ENCODE measurements at places on chromosomes 5 and 9.
A peak's percentile ranks its signal among the peaks of the same experiment; 100 is the strongest.

DNA sequence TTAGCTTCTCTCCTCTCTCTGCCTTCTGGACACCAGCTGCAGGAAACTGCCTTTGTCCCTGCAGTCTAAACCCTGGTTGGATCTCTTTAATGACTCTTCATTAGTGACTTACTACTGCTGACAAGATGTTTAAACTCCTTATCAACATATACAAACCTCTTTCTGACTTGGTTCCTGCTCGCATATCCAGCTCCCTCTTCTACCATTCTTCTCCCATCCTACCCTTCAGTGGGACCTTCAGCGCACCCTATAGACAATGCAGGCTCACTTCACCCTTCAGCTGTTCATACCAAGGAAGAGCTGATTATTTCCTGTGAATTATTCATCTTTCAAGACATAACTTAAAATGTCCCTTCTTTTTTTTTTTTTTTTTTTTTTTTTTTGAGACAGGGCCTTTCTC, 436.5 kb downstream of the KIAA0825 start:
- no peak for DNase-seq

GRCh38 chr9:127004946-127005769, 90.6 kb downstream of the RALGPS1 start:
- DNase-seq, result peak; percentile 70

DNA sequence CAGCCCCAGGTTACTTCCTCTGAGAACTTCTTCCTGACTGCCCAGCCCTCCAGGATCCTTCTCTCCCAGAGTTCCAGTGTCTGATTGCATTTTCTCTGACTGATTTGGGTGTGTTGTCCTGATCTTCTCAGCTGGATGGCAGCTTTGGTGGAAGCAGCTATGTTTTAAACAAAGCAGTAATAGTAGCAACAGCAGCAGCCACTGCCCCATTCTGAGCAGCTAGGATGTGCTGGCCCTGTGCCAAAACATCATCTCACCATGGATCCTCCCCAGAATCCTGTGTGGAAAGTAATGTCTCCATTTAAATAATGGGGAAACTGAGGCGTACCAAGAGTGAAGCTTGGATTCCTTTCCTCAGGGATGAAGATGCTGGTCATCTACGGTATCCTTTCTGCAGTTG, 46.4 kb upstream of the PSD2 start:
- no peak for DNase-seq

DNA sequence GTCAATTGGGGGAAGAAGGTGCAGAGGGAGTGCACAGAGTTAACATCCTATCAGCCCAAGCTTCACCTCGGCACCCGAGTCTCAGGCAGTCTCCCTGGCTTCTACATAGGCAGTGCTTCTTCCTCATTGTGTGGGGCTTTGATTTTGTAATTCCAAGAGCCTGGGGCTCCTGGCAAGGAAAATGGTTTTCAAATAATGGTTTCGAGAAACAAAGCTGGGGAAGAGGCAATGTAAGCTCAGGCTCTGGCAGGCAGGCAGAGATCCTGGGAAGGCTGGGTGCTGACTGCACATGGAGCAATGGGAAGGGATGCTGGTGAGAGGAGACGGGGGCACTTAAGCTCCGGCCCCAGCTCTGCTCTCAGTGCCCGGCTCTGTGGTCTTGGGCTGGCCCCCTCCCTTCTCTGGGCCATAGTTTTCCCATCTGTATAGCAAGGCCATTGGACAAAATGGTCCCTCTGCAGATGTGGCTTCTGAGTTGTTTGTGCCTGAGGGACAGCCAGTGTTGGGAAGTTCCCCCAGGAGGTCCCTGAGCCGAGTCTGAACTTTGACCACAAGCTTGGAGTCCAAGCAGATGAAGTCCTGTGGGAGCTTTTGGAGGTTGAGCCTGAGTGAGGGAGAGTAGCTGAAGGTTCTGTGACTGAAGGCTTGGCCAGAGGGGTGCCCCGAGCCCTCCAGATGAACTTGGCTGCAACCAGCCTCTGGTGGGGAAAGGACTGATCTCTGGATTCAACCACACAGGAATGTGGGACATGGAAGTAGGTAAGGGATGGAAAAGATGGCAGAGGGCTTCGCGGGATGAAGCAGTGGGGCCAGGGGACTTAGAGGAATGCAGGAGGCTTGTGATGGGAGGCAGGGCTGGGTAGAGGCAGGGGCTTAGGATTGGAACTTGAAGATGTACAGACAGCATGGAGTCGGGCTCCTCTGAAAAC, 28.5 kb upstream of the IL17B start:
- no peak for DNase-seq

DNA sequence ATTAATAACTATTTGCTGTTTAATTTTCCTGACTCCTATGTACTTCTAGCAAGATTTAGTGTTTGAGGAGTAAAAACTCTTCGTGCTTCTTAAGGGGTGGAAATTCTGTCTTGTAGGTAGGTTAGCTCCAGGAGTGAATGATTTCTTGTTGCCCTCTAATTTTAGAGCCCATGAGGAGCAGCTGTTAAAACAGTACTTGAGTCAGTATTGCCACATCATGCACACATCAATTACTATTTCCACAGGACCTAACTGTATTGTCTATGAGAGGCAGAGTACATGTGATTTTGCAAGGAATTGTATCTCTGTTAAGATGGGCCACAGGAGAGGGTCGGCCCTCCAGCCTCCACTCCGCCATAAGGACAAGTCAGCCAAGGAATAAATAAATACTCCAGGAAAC, 91.2 kb downstream of the PDZD2 start:
- no peak for DNase-seq

GRCh38 chr5:127505905-127506304, 11.5 kb upstream of the PRRC1 start:
- no peak for DNase-seq

DNA sequence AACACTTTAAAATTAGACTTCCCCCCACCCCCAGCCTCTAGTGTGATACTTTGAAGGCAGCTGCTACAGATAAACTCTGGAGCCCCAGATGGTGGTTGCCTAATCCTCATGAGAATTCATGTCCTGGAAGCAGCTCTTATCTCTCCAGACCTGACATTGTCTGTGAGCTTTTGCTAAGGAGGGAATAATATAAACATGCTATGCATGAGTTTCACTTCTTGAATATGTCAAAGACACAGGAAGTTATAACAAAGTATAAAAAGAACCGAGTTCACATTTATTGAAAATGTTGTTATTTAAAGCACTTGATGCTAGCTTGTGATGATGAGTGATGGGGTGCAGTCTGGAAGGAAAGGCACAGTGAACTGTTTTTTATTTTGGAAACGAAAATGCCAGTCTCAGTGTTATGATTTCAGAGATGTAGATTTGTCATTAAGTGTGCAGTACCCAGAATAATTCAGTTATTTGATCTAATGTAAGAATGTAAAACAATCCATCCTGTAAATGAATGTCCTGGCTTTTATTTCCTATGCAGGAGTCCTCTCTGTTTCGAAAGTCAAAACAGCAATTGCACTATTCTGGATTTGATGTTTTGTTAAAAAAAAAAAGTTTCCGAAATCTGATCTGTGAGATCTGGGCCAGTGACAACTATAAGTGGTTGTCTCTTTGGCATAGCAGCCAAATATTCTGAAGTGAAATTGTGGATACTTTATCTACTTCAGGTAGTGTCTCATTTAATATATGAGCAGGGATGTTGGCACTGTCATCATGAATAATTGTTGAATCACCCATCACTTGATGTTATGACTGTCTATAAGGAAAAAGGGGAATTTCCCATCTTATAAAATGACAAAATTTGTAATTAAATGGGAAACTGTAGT, 77.0 kb downstream of the ZCCHC7 start:
- DNase-seq, result peak; percentile 16

- no peak for DNase-seq
These were observed 121.0 kb downstream of the JAKMIP2 start for GRCh38 chr5:147661541-147661940.

- no peak for DNase-seq
These were observed 234.2 kb upstream of the RFX3 start for GRCh38 chr9:3760031-3760430.

GRCh38 chr9:36151316-36152210, 15.0 kb downstream of the GLIPR2 start:
- DNase-seq, result peak; percentile 81

- no peak for DNase-seq
These were observed 200.5 kb upstream of the KLF4 start for GRCh38 chr9:107690021-107690420.

DNA sequence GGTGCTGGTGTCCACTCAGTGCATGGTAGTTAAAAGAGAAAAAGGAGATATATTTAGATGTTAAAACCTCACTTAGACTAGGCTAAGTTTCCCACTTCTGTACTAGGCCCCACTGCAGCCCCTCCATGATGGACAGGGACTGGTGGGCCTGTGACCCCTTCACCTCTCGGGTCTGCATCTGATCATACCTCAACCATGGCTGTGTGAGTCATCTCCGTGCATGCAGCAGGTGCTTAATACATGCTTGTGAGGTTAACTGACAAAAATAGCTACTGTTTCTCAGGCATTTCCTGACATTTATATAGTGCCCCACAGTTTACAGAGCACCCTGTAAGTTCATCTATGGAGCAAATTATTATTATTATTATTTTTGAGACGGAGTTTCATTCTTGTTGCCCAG, 8.4 kb upstream of the URM1 start:
- DNase-seq, result no peak

GRCh38 chr9:123821619-123822018, 108.3 kb downstream of the DENND1A start:
- DNase-seq, result no peak

- no peak for DNase-seq
These were observed 113.4 kb downstream of the NR3C1 start for GRCh38 chr5:143290125-143290524.

DNA sequence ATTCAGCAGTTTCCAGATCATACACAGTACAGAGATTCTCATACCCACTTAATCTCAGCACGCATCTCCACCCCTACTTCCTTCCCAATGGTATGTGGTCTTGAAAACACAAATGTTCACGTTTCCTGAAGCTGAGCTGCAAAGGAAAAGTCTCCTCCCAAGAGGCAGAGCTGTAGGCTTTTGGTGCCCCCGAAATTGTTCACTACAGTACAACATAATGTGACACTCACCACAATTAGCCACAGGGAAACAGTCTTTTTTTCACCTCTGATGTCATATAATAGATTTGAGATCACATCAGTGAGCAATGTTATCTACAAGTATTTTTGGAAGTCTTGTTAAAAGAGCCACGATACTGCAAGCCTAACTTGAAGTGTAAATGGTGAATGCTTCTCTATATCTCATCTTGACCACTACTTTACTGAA, 40.2 kb downstream of the NFIB start:
- DNase-seq, result no peak

DNA sequence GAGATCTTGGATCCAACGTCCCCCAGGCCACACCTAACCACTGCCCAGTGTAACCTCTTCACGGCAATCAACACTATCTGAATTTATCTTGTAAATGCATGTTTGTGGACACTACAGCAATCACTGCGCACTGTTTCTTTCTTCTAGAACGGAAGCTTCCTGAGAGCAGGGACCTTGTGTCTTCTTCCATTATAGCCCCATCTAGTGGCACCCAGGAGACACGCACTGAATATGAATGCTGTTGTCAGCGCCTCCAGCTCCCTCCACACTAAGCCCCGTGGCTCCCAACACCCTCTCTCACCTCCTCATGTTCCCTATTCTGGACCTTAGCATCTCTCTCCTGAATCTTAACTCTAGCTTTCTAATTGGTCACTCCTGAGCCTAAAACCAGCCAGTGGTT, 72.7 kb downstream of the SMIM23 start:
- DNase-seq, result no peak

GRCh38 chr9:131839281-131840084, 99.6 kb upstream of the RAPGEF1 start:
- DNase-seq, result peak; percentile 76

DNA sequence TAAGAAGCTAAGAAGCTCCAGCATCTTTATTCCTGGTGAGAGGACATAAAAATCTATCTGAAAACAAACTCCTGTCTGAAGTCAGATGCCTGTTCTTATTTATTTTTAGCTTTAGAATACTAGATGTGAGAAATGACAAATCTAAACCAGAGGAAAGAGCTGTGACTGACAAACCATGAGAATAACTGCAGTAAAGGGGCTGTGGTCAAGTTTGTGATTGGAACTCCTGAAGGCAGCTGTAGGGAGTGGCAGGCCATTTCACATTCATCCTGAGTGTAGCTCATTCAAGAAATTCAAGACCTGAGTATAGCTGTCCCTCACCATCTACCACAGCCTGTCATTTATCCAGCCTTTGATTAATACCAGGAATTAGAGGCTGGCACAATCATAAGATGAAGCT, 718.8 kb downstream of the BRINP1 start:
- no peak for DNase-seq

- no peak for DNase-seq
These were observed 56.3 kb downstream of the GPR21 start for GRCh38 chr9:123089790-123090189.

DNA sequence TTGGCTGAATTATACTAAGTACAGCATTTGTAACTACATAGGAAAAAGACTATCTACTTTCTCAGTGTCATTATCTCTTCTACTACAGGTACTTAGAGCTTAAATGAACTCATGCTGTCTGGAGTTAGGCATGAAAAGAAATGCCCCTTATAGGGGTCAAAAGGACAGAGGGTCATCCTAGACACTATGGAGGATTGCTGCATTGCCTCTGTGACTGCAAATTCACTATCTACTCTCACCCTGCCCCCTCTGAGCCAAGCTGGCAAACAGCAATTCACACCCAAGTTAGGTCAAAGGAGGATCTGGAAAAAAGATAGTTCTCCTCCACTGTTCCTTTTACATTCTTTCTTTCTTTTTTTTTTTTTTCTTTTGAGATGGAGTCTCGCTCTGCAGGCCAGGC, 36.7 kb downstream of the ANKRD31 start:
- DNase-seq, result no peak

GRCh38 chr9:94245651-94246050, 13.4 kb upstream of the ZNF169 start:
- no peak for DNase-seq

GRCh38 chr9:134812343-134812673, 68.3 kb upstream of the FCN2 start:
- DNase-seq, result no peak

GRCh38 chr9:104090578-104090977, 3.5 kb upstream of the SMC2 start:
- DNase-seq, result no peak

- no peak for DNase-seq
These were observed 1066.1 kb downstream of the NR2F1-AS1 start for GRCh38 chr5:92514896-92515295.

- no peak for DNase-seq
These were observed 975 bp upstream of the NXNL2 start for GRCh38 chr9:88533951-88534455.

- no peak for DNase-seq
These were observed 202.4 kb upstream of the CDH9 start for GRCh38 chr5:27240791-27241190.

GRCh38 chr9:68643901-68644809, 60.9 kb upstream of the PIP5K1B start:
- no peak for DNase-seq

GRCh38 chr5:30505014-30505886, 688.2 kb upstream of the CDH6 start:
- no peak for DNase-seq

- no peak for DNase-seq
These were observed 236.5 kb upstream of the IL12B start for GRCh38 chr5:159566832-159567231.
